ENCODE measurements at places on chromosomes 3 and 15.
A peak's percentile ranks its signal among the peaks of the same experiment; 100 is the strongest.

DNA sequence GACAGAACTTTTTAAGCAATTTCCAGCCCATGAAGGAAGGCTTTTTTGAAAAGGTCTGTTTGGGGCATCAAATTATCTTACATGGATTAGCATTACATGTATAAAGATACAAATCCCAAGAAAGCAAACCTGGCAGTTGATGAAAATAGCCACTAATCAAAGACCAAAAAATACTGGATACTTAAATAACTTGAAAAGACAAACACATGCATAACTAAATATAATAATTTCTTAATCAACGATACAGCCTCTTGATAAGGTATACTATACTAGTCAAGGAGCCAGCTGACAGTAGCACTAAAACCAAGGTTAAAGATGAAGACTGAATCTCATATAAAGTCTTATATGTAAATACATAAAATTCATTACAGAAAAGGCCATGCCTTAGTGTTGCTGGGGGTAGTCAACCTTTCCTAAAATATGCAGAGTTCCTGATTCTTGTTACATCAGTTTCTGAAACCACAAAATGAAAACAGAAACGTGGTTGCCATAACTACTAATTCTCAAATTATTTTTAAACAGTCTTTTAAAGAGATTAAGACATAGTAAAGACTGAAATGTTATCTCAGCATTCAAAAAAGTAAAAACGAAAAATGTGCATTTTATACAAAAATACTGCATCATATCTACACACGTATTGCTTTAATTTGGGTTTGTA lies 2.0 kb downstream of the ANKRD28 start:
- peak; percentile 44 for DNase-seq

GRCh38 chr3:25653322-25653721 lies 11.4 kb downstream of the TOP2B start:
- no peak for DNase-seq

GRCh38 chr3:101138817-101139216 lies 145.6 kb upstream of the ABI3BP start:
- no peak for DNase-seq

DNA sequence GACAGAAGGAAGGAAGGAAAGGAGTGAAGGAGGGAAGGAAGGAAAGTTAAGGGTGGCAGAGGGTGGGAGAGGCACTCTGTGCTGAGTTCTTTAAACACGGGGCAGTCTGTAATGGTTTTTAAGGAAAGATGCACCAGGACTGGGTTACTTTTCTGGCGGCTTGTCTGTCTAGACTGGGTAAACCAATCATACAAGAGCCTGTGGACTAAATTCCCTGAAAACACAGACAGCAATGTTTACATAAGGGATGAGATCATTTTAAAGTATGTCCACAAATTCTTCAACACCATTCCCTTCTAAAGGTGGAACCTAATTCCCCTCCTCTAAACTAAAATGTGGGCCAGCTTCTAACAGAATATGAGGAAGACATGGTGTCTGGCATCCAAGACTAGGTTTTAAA lies 235.5 kb upstream of the IGF1R start:
- DNase-seq, result no peak

DNA sequence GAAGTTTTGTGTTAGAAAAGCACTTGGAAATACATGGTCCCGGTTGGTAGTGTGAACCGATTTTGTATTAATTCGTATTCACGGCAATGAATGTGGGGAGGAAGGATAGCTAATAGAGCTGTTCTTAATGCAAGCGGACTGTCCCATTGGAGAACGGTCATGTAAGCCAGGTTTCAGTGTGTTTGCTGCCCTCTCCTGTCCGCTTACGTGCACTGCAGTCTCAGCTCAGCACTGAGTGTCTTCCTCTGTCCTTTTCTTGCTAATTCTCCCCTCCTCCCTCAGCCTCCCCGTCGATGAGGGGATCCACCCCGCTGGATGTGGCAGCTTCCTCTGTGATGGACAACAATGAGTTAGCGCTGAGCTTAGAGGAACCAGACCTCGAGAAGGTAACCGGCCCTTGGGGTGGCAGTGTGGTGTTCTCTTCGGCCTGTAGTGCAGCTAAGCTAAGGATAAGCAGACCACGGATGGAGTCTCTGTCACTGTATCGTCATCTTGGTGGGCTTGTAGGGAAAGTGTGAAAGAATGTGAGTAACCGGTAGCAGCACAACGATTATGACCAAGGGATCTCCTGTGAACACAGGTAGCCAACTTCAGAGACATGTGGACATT lies 267.5 kb upstream of the CHRM5 start:
- peak; percentile 72 for DNase-seq
